BJ (cell line): ENCODE measurements at places on chromosomes 7 and 10.

GRCh38 chr7:141416650-141417270 is 134.4 kb upstream of the AGK start:
- DNase-seq: no peak

DNA sequence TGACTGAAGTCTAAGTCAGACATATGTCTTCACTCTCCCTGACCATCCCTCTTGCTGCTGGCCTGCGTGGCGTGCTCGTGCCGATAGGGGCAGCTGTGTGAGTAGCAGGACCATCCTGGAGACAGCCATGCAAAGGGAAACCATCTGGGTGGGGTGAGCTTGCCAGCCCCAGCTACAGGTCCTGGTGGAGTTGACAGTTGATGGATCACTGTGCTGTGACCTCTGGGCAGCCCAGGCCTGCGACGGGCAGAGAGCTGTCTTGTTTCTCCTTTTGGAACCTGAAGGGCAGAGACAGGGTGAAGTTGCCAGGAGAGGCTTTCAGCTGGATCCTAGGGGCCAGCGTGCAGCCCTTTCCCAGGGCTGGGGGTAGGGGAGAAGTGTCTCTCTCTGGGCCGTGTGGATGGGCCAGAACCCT is 44.7 kb downstream of the GRK5 start:
- no peak for DNase-seq

DNA sequence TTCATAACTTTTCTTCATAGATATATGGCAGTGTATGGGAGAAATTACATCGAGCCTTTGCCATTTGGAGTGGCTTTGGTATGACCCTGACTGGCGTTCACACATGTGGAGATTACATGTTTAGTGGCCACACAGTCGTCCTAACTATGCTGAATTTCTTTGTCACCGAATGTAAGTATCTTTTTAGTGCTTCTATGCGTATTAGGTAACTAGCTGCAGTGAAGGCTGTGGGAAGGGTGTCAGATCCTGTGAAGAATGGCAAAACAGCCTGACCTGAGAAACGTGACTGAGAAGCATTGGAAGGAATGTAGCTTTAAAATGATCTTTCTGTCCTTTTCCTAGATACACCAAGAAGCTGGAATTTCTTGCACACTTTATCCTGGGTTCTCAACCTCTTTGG is 34.5 kb upstream of the VDAC2 start:
- DNase-seq: no peak

DNA sequence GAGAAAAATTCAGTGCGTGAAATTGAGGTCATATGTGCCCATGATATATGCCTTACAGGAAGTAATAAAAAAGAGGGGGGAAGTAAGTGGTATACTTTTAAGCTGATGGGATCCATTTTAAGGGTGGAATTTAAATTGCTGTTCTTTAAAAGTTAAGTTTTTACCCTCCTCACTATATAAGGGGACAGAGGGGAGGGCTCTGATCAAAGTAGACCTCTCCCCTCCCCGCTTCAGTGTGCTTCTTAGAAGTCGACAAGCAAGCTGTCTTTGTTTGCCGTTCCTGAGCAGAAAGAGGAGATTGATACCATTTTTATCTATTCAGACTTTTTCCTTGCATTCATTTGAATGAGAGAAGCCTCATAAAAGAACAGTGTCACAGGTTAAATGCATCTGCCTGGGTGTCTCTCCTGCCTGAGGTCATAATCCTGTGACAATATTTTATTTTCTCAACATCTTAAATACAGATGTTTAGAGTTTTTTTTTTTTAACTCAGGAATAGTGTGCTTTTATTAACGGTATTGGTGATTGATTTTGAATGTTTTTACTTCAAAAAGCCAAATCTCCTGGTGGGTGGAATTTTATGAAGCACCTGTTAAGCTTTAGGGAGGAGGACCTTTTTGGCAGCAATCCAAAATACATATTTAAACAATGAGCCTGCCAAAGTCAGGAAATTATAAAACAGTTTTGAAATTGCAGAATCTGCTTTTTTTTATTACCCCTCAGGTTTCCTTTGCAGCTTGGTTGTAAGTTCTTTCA is 141.7 kb downstream of the KAT6B start:
- no peak for DNase-seq

- no peak for DNase-seq
These were observed 69.0 kb upstream of the ARHGAP21 start for GRCh38 chr10:24792638-24793037.

DNA sequence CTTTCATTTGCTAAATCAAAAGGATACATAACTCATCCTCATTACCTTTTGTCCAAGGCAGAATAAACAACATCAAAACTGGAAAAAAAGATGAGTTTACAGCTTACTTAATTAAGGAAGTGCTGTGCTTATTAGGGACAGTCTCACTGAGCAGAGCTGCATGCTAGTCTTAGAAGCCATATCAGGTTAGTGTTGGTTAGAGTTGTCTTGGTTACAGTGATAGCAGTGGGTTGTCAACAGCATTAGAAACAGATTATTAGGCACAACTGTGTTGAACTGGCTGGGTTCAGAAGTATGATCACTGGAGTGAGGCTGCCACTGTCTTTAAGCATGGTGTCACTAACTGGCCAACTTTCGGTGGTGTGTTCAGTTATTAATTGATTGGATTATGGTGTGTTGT is 503.9 kb upstream of the IGFBP3 start:
- DNase-seq: no peak

DNA sequence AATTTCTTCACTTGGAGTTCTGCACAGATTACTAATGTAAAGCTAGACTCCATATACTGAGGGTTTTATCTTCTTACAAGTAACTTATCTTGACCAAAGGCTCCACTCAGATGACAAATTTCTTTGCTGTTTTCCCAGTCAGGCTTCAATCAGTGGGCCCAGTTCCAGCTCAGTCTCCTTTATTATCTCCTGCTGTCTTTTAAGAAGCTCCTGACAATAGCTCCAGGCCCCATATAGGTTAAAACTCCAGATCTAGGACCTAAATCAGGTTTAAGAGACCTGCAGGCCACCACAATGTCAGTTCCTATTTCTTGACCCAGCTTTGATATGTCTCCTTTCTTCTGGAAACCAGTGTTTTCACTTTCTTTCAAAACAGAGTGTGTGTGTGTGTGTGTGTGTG is 165.2 kb downstream of the RELN start:
- DNase-seq: no peak

- DNase-seq: no peak
These were observed 6.9 kb downstream of the TMEM236 start for GRCh38 chr10:17758896-17759295.

GRCh38 chr7:25949736-25950487 is 202.1 kb upstream of the NFE2L3 start:
- DNase-seq: no peak

GRCh38 chr7:75876126-75876881 is 2.5 kb upstream of the RHBDD2 start:
- no peak for DNase-seq

DNA sequence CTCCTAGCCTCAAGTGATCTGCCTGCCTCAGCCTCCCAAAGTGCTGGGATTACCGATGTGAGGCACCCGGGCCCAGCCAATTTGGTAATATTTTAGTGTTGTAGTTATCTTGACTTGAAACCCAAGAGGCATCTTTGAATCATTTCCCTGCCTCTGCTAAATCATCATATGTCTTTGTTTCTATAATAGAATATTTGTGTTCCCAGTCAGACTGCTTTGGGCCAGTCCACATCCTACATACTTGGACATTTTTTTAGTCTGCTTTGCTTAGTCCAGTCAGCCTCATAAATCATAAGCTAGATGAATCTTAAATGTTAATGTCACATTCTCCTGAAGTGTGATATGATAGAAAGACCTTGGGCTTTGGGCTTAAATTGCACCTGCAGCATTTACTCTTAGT is 5.9 kb downstream of the STAM start:
- DNase-seq: no peak

DNA sequence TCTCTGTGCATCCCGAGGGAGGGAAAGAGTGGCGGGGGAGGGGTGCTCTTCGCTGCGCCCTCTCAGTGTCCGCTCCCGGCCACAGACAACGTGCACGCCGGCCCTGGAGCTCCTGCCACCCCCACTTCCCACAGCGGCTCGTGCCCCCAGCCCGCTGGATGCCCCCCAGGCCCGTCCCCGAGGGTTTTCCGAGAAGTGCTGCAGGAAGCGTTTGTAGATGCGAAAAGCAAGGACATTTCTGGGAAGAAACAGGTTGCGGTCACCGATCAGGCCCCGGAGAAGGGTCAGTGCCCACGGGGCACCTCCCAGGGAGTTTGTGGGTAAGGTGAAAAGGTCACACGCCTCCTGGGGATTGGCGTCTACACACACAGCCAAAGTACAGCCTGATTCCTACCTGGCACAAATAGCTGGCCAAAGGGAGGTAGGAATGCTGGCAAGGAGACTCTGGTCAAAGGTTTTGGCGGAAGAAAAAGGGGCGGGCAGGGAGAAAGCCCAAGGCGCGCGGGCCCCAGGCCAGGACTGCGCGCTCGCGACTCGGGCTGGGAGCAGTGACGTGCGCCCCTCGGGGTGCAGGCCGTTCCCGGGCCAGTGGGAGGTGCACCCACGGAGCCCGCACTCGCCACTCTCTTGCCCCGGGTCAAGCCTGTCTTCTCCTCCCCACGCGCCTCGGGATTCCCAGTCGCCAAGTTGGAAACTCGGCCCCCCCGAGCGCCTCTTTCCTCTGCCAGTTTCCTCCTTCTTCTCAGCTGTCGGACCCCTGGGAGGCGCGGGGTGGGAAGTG is 1.5 kb upstream of the NRP1 start:
- DNase-seq: no peak

DNA sequence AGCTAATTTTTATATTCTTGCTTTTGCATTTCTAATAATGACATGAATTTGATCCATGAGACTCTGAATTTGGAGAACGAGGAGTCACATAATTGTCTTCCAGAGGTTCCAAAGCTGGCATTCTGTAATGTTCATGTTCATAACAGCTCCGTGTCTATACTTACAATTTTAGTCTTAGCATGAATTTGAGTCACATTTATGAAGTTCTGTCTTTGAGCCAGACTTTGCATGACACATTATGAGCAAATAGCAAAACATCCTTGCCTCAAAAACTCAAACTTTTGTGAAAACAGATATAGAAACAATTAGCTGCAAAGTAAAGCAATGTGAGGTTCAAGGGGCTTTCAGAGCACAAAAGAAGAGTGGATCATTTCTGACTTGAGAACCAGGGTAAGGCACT is 44.5 kb upstream of the CAV2 start:
- DNase-seq: peak; percentile 49

DNA sequence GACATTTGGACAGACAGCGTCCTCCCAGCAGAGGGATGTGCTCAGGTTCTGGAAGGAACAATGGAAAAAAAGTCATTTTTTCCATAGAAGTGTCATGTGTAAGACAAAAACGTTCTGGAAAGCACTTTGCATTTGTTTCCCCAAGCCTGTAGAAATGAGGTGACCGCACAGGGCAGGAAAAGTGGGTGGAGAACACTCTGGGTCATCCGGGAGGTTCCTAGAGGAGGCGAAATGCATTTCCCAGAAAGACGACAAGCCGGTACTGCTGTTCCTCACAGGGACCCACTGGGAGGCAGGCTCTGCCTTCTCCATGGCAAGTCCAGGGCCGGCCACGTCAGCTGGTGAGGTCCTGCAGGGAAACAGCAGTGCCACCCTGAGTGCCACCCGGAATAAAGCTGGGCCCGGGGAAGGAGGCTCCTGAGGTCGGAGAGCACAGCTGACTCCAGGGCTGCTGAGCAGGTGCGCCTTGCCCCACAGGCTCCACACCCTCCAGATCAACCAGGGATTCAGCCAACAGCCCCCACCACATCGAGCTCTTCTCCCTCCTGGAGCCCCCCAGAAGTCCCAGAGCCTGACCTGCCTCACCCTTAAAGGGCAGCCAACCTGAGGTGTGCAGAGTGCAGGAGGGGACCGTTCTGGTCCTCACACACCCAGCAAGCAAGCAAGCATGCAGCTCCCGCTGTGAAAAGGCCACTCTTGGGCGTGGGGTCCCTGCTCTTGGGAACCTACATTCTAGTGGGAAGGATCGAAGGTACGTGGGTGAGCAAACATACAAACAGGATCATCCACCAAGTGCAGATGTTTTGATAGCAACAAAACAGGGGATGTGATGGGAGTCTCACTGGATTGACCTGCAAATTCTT is 28.8 kb upstream of the INPP5A start:
- DNase-seq: no peak

DNA sequence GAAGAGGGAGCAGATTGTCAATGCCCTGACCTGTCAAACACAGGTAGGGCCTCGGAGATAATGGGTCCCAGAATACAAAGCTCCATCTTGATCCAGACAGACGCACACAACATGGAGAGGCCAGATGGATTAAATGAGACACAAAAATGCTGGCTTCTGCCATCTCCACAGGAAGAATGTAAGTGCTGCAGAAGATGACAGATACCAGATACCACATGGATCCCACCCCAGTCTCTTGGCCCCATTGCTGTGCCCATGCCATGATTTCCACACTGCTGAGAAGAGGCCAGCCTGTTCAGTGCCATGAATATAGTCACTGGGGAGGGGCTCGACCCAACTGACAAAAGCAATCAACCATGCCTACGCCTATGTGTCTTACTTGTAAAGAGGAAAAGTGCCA is 487.9 kb downstream of the PARD3 start:
- no peak for DNase-seq

DNA sequence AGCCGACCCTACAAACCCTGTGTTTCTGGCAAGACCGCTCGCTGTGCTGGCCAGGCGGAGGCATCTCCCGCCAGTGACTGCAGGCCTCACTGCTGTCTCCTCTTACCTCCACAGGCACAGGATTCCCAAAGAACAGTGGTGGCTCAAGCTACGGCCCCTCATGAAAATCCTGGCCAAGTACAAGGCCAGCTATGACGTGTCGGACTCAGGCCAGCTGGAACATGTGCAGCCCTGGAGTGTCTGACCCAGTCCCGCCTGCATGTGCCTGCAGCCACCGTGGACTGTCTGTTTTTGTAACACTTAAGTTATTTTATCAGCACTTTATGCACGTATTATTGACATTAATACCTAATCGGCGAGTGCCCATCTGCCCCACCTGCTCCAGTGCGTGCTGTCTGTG is 36.2 kb downstream of the PITRM1 start:
- no peak for DNase-seq

DNA sequence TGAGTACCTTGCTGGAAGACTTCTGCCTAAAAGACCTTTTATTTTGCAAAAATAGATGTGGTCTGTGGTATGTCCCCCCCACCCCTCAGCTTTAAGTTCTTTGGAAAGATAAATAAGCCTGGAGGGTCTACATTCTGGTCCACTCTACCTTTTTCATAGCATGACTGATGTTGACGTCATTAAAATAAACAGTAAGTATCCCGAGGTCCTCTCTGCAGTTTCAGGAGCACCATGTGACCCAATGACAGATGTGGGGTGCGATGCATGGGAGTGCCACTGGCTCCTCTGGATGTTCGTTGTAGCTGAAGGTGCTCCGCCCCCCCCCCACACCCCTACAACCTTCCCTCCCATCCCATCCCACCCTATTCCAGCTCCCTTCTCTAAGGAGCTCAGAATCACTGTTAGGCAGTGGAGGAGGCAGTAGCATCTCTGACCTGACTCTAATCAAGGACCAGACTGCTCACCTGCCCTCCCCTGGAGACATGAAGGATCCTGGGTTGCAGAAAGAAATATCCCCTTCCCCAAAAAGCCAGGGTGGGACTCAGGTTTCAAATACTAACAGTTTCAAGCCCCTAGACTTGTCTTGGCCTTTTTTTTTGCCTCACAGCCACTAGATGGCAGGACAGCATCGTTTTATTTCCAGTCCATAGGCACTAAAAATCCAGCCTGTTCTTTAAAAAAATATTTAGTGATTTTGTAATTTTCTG is 25.1 kb downstream of the CASP7 start:
- DNase-seq: no peak
